ENCODE measurements at places on chromosomes 16 and 17.

DNA sequence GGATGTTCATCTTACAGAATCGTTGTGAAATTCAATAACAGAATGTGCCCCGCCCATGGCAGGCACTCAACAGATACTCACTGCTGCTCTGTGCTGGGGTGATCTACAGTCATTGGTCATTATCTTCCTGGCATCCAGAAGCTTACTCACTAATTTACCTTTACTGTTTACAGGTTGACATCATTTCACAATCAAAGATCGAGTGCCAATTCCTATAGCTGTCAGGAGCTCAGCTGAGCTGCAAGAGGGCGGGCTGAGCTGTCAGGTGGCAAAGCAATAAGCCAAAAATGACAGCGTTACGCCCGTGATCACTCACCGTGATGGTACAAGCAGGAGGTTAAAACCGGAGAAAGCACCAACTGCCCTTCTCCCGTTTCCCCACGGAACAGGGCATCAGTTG is 51.2 kb downstream of the LITAF start:
- no peak for DNase-seq

GRCh38 chr16:50858877-50859627 is 117.2 kb downstream of the CYLD start:
- no peak for DNase-seq

DNA sequence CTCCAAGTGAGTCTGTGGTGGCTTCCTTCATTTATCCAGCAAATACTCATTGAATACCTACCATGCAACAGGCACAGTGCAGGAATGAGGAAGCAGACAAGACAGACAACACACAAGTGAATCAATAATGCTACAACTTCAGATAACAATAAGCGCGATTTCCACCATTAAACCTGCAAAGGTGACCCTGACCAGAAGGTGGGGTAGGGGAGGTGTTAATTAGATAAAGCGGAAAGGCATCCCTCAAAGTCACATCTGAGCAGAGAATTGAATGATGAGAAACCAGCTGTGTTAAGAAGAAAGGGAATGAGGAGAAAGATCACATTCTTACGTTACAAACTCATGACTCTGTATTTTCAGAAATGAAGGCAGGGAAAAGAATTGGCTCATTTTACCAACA is 26.3 kb downstream of the ZZEF1 start:
- no peak for DNase-seq

DNA sequence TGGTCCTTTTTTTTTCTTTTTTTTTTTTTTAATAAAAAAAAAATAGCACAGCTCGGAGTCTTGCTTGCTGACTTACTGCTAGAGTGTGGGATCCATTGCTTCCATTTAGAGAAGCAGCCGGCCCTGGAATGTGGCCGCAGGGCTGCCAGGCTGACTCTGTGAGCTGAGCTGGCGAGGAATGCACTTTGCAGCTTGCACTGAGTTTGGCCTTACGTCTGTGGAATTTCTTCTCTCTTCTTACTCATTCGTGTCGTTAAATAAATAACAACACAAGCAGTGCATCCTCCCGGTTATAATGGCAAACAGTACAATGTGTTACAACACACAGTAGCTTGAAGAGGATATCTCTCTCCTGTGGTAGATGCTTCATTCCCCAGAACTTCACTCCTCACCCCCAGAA is 69.2 kb downstream of the PRKCB start:
- DNase-seq, result no peak

DNA sequence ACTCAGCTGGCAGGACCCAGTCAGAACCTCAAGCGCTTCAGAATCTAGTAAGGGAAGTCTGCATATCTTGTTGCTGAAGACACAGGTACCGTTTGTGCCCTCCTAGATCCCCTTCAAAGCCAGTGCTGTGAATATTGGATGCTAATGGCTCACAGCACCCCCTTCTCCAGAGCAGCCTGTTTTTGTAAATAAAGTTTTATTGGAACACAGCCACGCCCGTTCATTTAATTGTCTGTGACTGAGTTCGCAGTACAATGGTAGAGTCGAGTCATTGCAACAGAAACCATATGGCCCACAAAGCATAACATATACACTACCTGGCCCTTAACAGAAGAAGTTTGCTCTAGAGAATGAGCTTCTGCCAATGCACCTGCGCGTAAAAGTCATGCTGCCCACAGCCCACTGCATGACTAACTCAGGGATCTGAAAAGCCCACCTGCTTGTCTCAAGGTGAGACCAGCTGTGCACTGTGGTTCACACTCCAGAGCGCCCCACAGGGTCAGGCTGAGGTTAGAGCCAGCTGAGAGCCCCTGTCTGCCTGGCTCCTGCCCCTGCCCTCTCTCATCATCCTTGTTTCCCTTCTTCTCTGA is 48.8 kb downstream of the AIPL1 start:
- DNase-seq, result no peak
